ENCODE measurements at places on chromosomes 1 and 21.

- peak; percentile 78 for DNase-seq
Observed at GRCh38 chr1:53326088-53326597, 1.7 kb downstream of the LRP8 start.

DNA sequence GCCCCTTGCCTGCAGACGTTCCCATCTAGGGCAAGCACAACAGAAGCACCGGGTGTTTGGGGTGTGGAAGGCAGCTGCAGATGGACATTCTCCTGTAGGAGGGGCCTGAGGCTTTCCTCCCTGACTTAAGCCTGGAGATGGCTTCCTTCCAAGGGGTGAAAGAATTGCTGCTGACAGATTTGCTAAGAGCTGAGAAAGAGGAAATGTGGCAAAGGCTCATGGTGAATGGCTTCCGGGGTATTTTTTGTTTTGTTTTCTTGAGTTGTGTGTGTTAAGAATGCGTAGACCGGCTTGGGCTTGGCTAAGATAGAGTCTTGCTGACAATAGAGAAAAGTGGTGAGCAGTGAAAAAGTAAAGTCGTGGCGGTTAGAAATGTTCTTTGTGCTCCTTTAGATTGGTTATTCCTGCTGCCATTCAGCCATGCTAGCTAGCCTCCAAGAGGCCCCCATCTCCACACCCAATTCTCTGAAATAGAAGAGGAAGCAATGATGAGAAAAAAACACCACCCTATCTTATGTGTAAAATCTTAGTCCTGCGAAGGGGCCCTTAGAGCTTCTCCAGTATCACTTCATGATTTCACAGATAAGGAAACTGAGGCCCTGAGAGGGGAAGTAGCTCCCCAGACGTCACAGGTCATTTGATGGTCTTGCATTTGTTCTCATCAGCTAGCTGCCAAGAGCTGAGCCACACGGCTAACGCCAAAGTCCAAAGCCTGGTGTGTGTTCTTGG is 36.9 kb downstream of the EIF2D start:
- DNase-seq: no peak

DNA sequence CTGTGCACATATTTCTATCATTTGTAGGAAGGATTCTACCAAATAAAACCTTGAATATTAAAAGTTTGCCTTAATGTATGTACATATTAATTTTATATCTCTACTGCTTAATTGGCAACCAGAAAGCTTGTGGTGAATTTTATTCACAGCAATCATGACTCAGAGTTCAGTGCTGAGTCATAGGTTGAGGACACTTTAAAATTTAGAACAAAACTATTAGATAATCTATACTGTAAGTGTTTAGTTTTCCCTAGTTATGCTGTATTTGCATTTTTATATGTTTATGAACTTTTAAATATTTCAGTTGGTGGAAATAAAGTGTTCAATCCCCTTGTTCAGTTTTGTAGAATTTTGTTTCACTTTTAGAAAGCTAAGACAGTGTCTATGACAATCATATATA is 841.5 kb downstream of the KCNT2 start:
- DNase-seq: no peak

DNA sequence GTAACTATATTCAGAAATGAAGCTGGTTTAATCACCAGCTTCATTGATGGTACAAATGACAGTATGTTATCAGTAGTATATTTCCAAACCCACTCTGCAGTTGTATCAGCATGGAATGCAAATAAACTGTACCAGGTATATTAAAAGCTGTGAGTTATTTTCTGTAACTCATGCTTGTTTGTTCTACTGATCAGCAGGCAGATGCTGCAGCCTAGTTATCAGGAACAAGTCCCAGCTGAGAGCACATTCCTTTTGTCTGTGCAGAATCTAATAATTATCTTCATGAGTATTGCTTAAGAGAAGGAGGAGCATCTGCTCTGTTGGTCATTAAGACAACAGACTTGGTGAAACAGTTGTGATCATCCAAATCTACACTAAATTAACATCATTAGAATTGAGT is 1331.1 kb downstream of the MRPL39 start:
- no peak for DNase-seq

GRCh38 chr1:119866451-119866850 is 29.9 kb downstream of the ADAM30 start:
- DNase-seq: no peak

GRCh38 chr21:16124378-16125138 is 394.8 kb downstream of the USP25 start:
- DNase-seq: no peak

DNA sequence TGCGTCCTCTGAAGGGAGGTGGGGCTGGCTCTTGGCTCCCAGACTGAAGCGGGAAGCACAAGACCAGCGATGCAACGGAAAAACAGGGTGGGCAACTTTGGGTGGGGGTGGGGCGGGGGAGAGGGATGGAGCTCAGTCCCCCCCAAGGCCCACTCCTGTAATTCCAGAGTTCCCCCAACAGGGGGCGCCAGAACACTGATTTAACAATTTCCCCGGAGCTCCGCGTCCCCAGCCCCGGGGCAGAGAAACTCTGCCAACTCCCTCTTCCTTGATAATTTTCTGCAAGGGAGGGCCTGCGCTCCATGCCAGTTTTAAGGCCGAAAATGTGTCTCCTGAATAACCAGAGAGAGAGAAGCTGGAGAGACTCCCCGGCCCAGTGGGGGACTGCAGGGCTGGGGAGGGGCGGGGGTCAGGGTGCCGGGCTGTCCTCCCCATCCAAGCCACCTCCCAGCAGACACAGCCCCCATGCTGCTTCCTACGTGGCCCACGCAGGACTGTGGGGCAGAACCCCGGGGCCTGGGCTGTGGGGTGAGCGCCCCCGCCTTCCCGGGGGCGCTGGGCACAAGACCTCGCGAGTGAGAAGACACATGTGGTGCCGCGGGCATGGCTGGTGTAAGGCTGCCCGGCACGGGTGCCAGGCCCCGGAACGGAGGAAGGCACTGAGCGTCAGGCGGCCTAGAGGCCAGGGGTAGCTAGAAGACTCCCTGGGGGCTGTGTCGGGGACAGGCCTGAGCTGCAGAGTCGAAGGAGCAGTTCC is 51.4 kb downstream of the KIF21B start:
- DNase-seq: peak; percentile 59

DNA sequence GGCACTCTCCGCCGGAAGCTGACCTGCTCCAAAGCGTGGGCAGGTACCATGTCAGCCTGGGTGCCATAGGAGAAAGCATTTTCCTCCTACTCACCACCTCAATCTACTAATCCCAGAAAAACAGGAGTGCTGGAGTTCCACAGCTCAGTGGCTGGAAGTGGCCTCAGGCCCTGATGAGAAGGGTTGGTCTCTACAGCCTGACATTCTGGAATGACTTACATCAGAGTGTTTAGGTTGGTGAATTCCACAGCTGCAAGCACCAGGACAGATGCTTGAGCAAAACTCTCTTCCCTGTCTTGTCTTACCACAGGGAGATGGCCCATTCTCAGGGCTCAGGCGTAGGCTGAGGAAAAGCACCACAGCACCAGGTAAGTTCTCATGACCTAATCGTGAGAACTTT is 5.5 kb downstream of the SEC16B start:
- DNase-seq: no peak

- no peak for DNase-seq
Observed at GRCh38 chr1:177341773-177342172, 171.0 kb downstream of the BRINP2 start.

- no peak for DNase-seq
Observed at GRCh38 chr1:236759252-236759859, 35.7 kb upstream of the MTR start.

DNA sequence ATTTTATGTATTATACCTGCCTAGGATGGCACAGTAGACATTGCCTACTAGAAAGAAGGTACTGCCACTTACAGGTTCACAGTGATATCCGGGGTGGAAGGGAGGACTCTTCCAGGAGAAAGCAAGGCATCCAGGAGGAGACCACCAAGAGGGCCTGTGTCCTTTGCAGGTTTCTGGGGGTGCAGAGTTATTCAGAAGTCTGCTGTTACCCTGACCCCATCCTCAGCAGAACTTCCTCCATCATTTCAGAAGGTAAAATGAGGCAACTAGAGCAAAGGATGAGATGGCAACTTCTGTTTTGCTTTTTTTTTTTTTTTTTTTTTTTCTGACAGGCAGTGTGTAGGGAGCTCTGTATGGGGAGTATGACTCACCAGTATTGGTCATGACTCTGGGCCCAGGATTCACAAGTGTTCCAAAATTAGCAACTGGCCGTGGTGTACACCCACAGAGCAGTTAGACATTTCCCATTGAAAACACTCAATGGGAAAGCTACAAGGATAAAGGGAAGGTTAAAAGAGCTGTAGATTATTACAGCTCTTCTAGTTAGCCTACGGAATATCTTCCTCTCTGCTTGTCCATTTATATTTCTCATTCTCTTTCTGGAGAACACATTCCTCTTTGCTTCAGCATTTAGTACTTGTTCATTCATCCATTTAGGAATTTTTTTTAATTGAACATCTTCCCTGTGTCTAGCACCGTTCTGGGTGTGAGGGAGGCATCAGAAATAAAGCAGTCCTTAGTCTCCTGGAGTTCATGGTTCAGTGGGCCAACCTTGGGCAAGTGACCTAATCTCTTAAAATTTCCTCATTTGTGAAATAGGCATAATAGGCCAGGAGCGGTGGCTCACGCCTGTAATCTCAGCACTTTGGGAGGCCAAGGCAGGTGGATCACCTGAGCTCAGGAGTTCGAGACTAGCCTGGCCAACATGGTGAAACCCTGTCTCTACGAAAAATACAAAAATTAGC is 50.5 kb upstream of the PPP2R5A start:
- no peak for DNase-seq

DNA sequence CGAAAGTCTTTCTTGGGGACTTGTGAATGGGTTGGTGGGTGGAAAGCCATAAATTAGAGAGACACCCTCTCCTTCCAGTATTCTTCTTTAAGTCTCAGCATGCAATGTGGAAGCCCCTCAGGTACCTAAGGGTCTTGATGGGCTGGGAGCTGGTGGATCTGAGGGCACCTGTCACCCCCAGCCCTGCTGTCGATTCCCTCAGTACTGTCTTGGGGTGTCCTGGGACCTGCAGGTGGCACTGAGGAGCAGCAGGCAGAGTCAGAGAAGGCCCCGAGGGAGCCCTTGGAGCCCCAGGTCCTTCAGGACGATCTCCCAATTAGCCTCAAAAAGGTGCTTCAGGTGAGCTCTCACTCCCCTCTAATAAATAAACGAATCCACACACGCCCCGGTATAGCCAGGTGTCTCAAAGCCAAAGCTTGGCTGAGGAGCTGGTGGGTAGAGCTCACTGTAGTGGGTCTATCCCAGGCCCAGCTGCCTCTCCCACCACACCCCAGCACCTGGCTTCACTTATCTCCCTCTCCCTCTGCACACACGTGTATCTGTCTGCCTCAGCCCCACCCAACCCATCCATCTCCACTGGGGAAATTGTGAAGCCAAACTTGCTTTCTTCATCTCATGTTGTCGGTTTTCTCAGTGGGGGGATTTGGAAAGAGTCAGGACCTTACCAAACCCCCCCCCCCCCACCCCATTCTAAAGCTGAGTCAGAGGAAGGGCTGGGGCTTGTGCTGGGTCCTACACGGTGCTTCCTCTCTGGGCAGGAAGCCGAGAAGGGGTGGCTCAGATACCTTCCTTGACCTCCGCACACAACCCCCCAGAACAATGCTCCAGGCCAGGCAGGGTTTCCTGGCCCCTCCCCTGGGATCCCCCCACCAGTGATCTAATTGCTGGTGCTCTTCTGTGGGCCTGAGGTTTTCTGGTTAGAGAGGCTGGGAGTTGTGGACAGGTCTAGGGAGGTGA is 1.6 kb downstream of the ADAM15 start:
- DNase-seq: no peak

GRCh38 chr1:230057681-230058565 is 9.1 kb upstream of the GALNT2 start:
- no peak for DNase-seq

GRCh38 chr1:31004231-31004621 is 61.3 kb downstream of the PUM1 start:
- DNase-seq: no peak

DNA sequence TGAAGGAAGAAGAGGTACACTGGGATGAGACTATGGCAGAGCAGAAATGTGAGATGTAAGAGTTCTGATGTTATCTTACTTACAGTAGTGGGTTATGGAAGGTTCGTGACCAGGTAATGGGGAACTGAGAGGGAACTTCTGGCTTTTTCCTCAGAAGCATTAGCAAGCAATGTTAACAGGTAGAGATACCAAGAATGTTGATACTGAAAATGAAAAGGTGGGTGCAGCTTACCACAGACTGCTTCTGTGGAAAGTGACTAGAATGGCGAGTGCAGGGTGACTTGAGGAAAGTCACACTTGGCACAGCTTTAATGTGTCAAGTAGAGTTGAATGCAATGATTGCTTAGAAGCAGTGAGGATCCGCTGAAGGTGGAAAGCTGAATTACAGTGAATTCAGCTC is 70.8 kb downstream of the PLA2G4A start:
- no peak for DNase-seq

GRCh38 chr1:7534061-7534825 is 236.9 kb upstream of the VAMP3 start:
- no peak for DNase-seq

DNA sequence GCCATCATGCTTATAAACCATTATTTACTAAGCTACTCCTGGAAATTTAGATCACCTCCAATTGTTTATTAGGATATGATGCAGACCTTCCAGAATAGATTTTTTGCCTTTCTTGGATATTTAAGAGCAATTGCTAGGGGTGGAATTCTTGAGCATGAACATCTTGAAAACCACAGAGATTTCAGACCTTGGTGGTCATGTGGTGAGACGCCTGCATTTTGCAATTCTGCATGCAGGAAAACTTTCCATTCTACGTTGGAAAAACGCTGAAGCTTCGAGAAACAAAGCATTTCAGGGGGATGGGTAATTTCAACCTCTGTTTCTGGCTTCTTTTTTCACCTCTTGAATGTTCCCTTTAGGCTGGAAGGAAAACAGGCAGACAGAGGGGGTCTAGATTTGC is 596.3 kb downstream of the KIF26B start:
- DNase-seq: no peak

GRCh38 chr1:38693031-38693430 is 166.5 kb downstream of the RRAGC start:
- no peak for DNase-seq

GRCh38 chr1:94061513-94062443 is 59.2 kb downstream of the ABCA4 start:
- no peak for DNase-seq

GRCh38 chr1:235642011-235642942 is 7.3 kb downstream of the GNG4 start:
- DNase-seq: peak; percentile 41

- DNase-seq: no peak
Observed at GRCh38 chr1:41540886-41541591, 56.6 kb upstream of the EDN2 start.

- no peak for DNase-seq
Observed at GRCh38 chr1:232249861-232250777, 379.8 kb downstream of the SIPA1L2 start.

GRCh38 chr1:159902541-159902940 is 2.6 kb upstream of the CFAP45 start:
- DNase-seq: no peak

- DNase-seq: no peak
Observed at GRCh38 chr1:41822866-41823265, 95.9 kb downstream of the HIVEP3 start.

DNA sequence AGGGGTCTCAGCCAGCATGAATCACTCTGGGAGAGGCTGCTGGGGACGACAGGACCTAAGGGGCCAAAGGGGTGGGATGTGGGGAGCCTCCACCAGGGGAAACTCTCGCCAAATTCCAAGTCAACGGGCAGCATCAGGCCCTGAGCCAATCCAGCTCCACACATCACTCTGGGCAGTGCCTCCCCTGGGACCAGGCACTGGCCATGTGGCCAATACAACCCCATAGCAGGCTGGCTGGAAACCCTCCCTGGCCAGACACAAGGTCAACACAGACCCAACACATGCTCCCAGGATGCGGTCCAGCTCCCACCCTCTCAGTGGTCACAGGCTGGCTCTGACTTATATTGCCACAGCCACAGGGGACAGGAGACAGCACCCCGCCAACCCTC is 60.0 kb downstream of the MEGF6 start:
- DNase-seq: no peak

All from stimulated activated CD8-positive, alpha-beta memory T cell treated with anti-CD3 and anti-CD28 coated beads, Interleukin-4, amount 100 ng/mL, for 1 hour (primary cell).